ENCODE measurements at places on chromosomes 7 and 10.

DNA sequence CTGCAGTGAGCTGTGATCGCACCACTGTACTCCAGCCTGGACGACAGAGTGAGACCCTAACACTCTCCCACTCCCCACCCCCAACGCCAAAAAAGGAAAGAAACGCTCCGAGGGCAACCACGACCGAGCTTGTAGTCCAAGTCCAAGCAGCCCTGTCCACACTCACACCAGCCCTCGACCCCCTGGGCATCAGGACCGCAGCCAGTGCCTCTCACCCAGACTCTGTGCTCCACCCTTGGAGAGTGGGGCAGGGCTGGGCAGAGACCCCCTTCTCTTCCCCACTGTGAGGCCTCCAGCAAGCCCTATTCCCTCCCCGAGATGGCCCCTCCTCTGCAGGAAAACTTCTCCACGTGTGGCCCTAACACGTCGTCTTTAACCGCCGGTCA is 82.6 kb downstream of the FOXL3 start:
- no peak for DNase-seq

- no peak for DNase-seq
Measured at GRCh38 chr10:110739811-110740271, 95.7 kb downstream of the RBM20 start.

DNA sequence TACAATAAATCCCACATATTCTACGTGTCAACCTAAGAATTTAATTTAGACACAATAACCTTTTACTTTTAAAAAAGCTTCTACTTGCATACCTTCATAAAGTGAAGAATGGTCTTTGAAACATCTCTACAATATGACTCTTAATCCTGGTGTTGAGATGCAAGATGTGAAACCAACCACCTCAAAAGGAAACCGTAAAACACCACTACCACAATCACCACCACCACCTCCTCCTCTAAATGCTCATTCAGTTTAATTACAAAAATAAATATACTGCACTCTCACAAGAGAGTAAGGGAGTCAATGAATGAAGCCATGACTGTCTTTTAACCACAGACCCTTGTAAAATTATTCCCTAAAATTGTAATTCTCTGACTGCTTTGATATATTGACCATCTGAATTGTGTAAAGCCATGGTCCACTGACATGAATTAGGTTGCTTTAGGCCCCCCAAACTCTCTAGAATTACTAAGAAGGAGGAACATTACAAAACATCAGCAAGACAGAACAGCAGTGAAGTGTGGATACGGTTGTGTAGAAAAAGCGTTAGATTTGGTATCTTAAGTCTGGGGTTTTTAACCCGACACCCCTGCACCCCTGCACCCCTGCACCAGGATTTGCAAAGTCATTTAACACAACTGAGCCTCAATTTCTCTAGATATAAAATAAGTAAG is 171.4 kb downstream of the SFMBT2 start:
- no peak for DNase-seq

DNA sequence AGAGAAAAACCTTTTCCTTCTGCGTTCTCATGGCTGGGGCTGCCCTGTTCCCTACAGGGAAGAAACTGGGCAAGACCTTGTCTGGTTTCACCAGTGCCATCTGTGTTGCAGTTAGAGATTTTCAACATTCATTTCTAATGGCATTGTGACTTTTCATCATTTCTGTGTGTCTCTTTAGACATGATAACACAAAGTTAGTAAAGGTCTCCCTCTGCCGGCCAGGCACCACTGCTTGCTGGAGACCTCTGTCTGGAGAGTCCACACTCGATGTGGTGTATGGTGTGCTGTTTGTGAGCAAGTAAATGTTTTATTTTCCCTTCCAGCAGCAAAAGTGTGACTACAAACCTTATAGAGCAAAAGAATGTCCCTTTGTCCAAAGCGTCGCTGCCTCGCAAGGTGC is 213.5 kb downstream of the PAXIP1 start:
- peak; percentile 11 for DNase-seq

- DNase-seq: no peak
Measured at GRCh38 chr7:150931199-150931869, 46.8 kb downstream of the KCNH2 start.

DNA sequence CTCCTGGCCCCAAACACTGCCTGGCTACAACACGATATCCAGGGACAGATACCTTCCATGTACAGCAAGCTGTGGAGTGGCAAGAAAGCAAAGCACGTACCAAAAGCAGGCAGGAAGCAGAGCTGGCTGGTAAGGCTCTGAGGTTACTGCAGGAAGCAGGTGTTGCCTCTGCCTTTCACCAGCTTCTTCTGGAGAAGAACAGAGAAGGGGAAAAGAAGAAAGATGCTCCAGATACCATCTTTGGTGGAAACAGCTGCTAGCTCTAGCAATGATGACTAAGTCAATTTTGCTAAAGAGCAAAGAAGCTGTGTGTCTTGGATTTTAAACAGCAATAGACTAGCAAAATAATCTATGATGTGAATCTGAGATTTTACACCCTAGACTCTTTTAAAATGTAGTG is 34.9 kb upstream of the PRSS1 start:
- DNase-seq: no peak

DNA sequence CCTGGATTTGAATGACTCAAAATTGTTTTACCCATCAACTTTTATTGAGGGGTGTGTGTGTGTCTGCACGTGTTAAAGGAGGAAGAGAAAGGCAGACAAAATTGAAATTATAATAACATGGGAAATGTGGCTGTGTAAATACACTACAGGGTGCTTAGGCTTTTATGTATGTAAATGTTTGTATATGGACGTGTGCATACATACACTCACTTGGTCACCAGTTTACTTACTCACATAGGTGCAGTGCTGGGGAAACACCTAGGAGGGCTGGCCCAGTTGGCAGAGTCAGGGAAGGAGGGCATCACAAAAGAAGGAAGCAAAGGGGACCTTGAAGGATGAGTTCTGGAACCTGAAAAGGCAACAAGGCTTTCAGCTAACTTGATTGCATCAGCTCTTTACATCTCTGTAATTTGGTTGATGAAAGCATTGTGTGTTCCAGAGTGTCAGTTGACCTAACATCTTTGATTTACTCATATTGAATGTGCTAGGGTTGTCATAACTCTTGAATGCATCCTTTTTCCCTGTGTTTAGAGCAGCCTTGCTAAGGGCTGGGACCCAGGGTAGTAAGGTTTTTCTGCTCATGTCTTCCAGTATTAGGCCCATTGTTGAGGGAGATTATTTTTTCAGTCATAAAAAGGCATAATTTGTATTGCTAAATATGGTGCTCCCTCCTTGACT is 10.2 kb downstream of the WDR11 start:
- DNase-seq: no peak

- no peak for DNase-seq
Measured at GRCh38 chr10:72927485-72927884, 27.1 kb downstream of the PLA2G12B start.

DNA sequence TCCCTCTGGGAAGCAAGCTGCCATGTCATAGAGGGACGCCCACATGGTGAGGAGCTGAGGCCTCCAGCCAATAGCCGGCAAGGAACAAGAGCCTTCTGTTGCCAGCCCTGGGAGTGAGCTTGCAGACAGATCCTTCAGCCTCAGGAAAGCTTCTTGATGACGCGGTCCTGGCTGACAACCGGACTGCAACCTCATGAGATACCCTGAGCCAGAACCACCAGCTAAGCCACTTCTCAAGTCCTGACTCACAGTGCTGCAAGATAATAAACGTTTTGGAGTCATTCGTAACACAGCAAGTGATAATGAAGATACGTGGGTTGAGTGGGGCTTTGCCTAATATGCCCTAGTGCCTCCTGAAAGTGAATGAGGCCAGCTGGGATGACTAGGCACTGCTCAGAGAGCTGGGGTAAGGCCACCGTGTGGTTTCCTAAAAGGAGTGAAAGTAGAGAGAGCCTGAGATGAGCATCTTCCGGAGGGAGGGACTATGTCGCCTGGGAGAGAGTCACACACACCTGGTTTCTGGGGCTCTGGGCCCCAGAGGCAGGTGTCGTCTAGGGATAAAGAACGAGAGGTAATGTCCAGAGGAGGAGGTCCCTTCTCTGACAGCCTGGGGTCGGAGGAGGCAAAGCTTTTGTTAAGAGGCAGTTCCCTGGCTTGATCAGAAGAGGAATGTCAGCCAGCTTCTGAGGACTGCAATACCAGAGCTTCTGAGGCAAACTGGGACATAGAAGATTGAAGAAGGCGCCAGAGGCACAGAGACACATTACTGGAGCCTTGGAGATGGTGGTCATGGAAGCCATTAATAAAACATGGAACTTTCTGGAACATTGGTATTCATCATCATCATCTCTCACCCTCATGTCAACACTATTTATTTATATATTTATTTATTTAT is 53.6 kb downstream of the PYROXD2 start:
- no peak for DNase-seq

- DNase-seq: no peak
Measured at GRCh38 chr10:3668276-3668965, 116.6 kb downstream of the KLF6 start.

GRCh38 chr7:44461387-44461786 is 29.1 kb downstream of the NUDCD3 start:
- DNase-seq: no peak

DNA sequence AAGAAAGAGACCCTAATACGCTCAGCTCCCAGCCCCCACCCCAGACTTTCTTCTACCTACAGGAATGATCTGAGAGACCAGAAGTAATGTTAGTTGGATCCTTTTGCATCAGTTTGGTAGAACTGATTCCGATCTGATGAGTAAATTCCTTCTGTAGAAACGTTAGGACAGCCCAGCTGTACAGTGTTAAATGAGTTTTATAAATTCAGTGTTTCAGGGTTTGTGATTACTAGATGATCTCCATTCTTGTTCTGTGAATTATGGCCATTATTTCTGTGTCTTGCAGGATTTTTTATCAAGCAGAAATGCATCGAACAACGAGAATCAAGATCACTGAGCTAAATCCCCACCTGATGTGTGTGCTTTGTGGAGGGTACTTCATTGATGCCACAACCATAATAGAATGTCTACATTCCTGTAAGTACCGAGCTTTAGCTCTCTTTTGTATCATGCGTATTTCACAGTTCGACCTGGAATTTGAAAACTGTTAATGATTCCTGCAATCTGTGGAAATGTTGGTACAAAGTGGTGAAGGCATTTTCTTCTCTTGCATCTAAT is 5.3 kb downstream of the BMI1 start:
- DNase-seq: no peak

- no peak for DNase-seq
Measured at GRCh38 chr10:122075171-122075570, 86.2 kb downstream of the TACC2 start.

GRCh38 chr10:29208845-29209244 is 80.0 kb upstream of the LYZL1 start:
- DNase-seq: no peak

- DNase-seq: no peak
Measured at GRCh38 chr10:129745186-129745750, 218.8 kb downstream of the EBF3 start.

DNA sequence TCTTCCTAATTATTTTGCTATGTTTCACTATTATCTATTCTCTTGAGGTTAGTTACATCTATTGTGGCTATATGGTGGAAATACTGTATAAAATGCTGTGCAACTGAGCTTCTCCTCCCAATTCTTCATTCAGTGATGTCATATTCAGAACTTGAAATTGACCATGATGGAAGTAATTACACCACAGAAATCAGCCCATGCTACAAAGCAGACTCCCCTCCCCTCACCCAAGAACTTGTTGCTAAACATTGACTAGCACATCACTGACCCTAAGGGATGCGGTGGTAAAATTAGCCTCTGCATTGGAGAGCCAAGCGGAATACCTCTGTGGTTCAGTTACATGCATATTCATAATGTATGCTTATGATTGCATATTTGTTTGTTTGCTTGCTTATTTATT is 8.8 kb downstream of the CALD1 start:
- DNase-seq: no peak

DNA sequence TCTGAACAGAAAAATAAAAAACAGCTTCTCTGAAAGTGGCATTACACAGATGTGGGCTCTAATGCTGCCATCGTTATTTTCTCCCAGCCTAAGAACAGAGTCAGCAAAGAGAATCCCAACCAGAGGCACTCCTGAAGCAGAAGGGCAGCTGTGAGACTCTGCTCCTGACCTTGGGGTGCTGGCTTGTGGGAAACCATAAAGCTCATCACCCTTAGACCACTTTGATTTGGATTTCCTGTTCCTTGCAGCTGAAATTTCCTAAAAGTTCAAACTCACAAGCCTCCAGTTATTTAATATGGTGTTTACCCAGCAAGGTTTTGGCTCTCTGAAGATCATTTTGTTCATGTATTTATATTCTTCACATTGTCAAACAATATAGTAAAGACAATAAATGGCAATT is 814.8 kb downstream of the TNS3 start:
- no peak for DNase-seq

- no peak for DNase-seq
Measured at GRCh38 chr10:6364893-6365292, 162.2 kb downstream of the PFKFB3 start.

DNA sequence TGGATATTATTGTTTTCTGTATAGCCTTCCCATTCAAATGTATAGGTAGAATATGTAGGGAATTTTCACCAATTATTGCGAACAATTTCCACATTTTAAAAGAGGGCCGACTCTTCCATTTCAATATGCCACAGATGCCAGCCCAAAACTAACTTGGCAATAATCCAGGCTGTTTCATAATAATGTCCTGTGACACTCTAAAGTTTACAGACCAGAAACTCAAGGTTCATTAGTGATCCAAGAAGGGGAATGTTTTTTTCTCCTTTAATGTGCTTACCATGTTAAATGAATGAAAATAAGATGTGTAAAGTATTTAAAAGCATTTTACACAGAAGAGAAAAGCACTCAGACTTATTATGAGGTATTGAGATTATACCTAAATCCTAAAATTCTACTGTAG is 63.0 kb upstream of the FAM3C start:
- no peak for DNase-seq

DNA sequence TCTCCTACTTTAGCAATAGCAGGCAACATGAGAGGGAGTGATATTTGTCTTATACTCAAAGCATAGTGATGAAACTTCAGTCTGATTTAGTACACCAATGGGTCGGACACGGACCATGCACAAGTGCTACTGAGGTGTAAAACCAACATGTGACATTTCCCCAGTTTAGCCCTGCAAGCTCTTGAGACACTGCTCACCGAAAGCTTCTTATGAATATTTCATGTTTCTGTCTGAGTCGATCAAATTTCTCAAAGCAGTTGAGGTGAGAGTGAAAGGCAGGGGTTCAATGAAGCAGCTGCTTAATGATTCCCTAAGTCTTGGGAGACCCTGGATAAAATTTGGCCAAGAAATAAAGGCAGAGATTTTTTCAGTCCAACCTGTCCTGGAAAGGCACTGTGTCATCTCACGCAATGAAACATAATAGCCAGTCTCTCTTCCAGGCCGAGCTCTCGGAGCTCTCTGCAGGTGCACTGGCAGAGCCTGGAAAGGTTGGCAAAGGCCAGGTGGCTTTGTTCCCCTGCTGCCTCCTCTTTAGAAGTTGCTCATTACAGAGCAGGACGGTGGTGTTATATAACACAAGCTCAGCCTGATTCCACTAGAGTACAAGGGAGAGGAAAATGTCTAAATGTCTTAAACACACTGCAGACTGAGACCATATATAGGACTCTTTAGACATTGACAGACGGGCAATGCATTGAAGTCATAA is 33.9 kb upstream of the XPNPEP1 start:
- DNase-seq: no peak

DNA sequence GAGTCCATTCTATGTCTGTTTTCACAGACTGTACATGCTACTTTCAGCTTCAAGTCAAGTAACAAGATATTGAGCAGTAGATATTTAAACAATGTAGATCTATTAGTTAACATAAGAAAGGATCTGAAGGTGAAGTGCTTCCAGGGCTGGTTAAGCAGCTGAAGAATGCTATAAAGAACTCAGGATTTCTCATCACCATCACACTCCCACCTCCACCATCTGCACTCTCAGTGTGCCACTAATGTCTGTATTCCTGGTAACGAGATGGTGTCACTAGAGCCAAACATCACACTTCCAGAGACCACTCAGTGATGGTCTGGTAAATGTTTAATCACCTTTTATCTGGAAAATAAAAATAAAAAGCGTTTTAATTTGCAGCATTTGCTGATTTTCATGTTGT is 224.0 kb upstream of the FERD3L start:
- no peak for DNase-seq
